Mucosa of descending colon (tissue), 3 donors: ENCODE measurements at places on chromosomes 13 and 19. TPM values are rescaled to one million over a fixed set of nuclear protein-coding genes. Genes with fewer than 3 reads are reported as not detected.

The PRX gene
- 1.1 TPM for total RNA-seq

- DNase-seq: no peak
These were observed 4.7 kb upstream of the FLT1 start for GRCh38 chr13:28499609-28500008.

GRCh38 chr13:25675060-25675459 lies 303.3 kb downstream of the ATP8A2 start:
- no peak for DNase-seq

The MIA gene
- 1.4 TPM for total RNA-seq

The LMTK3 gene
- total RNA-seq: 1.3 TPM

DNA sequence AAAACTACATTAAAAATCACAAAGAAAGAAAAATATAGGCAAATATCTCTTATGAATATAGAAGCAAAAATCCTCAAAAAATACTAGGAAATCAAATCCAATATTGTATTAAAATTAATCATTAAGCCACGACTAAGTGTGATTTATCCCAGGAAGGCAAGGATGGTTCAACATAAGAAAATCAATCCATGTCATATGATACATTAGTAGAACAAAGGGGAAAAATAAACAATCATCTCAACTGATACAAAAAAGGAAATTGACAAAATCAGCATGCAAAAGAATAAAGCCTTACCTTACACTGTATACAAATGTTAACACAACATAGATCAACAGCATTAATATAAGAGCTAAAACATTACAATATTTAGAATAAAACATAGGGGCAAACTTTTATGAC lies 933.3 kb downstream of the PCDH9 start:
- no peak for DNase-seq

- DNase-seq: peak; percentile 82
These were observed 15.5 kb upstream of the MYH14 start for GRCh38 chr19:50187937-50188336.

DNA sequence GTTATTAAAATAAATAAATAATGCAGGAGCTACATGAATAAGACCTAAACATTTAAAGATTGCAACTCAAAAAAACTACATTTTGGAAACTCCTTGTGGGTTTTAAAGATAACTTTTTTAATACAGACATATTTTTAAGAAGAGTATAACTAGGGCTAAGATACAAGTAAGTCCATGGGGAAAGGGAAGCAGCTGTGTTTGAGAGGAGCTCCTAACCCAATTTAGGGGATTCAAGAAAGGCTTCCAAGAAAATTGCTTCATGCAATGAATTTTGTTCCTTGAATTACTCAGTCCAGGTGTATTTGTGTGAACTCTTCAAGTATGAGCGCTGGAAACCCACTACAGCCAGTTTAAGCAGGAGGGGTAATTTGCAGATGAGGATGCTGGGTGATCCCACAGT lies 44.1 kb upstream of the C13orf42 start:
- no peak for DNase-seq

DNA sequence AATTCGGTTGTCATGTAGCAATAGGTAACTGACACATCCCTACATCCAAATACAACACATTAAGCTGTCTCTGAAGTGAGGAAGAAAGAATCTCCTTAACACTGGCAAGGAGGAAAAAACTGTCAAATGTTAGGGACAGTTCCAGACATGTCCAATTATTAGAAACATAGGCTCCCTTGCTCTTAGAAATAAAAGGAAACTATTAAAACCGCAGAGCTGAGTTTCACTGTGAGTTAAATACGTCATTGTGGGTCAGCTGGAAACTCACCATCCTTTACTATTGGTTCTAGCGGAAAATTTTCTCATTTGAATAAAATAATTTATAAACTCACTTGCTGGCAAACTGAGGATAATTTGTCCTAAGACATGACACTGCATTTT lies 40.7 kb downstream of the STARD13 start:
- DNase-seq: no peak

The SYCN gene
- total RNA-seq: not detected

- no peak for DNase-seq
These were observed 133.6 kb upstream of the MYO16 start for GRCh38 chr13:108495646-108496361.

DNA sequence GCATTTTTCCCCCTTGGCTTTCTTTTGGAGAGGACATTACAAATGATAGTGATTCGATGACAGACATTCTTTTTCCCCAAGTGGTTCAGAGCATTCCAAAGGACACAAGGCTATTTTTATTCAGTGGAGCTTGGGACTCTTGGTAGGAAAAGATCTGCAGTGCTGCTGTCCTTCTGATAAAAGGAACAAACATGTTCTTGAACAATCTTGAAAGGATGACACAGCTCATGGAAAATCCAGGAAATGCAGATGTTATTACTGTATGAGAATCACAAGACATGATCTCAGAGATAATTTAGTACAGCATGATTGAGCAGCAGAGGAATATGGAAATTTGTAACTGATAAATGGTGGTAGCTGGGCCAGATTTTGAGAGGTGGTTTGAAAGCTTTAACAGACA lies 96.2 kb upstream of the RFC3 start:
- no peak for DNase-seq

- peak; percentile 39 for DNase-seq
These were observed 24.3 kb downstream of the C13orf46 start for GRCh38 chr13:113949546-113949945.

- no peak for DNase-seq
These were observed 34.1 kb upstream of the TFDP1 start for GRCh38 chr13:113550453-113550852.
